ENCODE measurements at places on chromosomes 5 and 9.

DNA sequence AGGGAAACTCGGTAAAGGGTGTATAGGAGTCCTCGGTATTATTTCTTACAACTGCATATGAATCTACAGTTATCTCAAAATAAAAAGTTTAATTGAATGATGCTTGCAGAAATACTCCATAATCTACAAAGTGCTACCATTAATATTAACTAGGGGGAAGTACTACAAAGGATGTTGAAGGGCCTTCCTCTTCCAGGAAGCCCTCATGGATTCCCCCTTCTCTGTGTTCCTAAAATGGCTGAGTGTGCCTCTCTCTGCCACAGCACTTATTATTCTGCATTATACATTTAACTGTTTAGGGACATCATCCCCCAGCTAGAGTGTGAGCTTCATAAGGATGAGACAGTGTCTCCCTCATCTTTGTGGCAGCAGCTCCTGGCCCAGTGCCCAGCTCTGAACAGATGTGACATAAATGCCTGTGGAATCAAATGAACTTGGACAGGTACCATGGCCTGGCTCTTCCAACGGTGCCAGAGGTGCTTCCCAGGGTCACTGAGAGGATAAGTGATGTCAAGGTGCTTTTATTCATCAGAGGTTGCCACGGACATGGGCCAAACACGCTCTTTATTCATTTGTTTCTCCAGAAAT is 99.5 kb downstream of the PAX5 start:
- DNase-seq, result no peak

GRCh38 chr5:181129601-181130000 is 1.4 kb downstream of the OR2V1 start:
- no peak for DNase-seq

DNA sequence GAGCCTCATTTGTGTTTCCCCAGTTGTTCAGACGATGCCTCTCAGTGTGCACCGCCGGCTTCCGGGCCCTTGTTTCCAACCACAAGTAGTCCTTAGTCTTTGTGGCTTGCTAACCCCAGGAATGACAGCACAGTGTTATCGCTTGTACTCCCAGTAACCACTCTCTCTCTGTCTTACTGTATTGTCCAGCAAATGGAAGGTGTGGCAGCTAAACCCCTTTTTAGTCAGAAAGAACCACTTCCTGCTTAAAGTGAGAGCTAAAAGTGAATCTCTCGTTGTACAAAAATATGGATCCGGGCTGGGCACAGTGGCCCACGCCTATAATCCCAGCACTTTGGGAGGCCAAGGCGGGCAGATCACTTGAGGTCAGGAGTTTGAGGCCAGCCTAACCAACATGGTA is 61.3 kb downstream of the ENC1 start:
- DNase-seq, result no peak

DNA sequence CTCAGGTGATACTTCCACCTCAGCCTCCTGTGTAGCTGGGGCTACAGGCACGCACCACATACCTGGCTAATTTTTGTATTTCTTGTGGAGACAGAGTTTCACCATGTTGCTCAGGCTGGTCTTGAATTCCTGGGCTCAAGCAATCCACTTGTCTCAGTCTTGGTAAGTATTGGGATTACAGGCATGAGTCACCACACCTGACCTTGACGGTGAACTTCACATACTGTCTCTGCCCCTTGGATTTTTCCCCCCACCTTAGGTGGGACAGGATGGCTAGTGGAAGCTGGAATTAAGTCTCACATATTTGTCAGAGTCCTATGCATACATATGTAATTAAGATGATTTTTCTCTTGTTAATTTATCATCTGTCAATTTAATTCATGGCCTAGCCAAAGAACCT is 20.9 kb upstream of the RFK start:
- DNase-seq, result no peak

- no peak for DNase-seq
Observed at GRCh38 chr5:156693113-156693512, 157.0 kb upstream of the PPP1R2B start.

DNA sequence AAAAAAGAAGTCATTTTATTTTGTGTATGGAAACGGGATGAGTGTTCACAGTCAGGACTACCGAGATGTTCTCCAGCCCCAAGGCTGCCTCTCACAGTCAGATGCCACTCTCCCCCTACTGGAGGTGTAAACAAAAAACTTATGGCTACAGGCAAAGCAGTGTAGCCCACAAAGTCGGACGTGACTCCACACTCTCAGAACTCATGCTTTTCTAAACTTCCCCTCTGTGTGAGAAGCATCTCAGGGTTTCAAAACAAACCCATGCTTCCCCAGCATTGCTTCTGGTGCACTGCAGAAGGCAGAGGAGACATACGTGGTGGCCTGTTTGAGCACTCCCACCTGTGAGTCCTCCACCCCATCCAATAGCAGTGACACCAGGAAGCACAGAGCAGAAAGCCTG is 580.3 kb downstream of the BNC2 start:
- DNase-seq, result no peak

GRCh38 chr9:75071530-75072122 is 16.3 kb downstream of the NMRK1 start:
- no peak for DNase-seq

DNA sequence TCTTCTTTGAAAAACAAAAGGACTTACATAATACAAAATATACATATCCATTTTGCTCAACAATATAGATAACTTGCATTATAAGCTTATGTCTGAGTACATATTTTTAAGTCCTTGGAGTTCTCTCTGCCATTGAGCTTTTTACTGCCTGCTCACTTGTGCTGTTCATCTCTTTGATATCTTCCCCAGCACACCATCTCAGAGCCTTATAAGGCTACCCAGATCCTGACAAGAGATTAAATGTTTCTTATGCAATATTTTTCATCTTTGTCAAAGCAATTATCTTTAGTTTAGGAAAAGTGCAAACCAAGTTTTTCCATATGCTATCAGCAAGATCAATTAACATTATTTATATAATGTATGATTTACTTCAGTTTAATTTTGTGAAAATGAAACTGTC is 60.7 kb upstream of the ITGA1 start:
- DNase-seq, result no peak

- DNase-seq, result no peak
Observed at GRCh38 chr5:137195483-137195882, 303.6 kb downstream of the SPOCK1 start.

- no peak for DNase-seq
Observed at GRCh38 chr5:155052532-155052931, 39.0 kb downstream of the KIF4B start.

- DNase-seq, result no peak
Observed at GRCh38 chr5:150523472-150524350, 15.8 kb downstream of the NDST1 start.

- DNase-seq, result no peak
Observed at GRCh38 chr9:101307051-101307450, 77.8 kb downstream of the BAAT start.

DNA sequence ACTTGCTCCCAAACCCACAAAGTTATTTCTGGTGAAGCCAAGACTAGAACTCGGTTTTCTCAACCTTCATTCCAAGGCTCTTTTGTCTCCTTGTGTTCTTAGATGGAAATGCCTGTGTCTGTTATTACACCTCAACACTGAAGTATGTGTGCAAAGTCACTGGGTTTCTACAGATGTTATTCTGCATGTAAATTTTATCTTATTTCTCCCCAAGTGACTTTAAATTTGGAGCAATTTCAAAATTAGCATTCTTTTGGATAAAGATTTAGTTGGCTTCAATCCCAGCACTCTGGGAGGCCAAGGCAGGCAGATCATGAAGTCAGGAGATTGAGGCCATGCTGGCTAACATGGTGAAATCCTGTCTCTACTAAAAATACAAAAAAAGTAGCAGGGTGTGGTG is 104.4 kb upstream of the GNA14 start:
- no peak for DNase-seq

DNA sequence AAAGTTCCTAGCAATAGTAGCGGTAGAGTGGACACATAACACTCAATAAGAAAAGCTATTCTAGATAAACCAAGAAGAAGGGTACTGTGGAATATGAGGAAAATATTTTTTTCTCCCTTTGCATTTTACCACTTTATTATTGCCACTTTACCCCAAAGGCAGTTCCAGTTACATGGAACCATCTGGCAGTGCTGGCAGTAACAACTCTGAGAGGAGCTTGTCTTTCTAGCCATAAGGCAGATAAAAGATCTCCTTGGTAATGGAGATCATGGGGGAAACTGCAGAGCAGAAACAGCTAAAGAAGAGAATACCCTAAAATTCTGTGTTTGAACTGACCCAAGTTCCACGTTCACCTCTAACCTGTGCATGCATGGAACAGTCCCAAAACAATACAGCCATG is 38.5 kb downstream of the UBTD2 start:
- DNase-seq, result no peak

DNA sequence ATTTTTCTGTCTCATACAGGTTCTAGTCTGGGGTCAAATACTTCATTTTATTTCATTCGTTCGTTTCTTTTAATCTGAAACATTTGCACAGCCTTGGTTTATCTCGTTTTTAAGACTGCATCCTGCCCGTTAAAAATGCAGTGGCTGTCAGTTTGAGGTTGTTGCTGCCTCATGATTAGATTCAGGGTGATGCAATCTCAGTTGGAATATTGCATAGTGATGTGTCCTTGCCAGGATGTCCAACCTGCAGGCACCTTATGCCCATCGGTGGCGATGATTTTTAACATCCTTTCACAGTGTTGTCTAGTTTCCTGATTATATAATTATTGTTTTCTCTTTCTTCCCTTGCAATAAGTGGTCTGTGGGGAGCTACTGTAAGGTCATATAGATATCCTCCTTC is 45.1 kb downstream of the SH3GL2 start:
- DNase-seq, result no peak

GRCh38 chr9:126509718-126510117 is 104.0 kb upstream of the LMX1B start:
- DNase-seq, result no peak

DNA sequence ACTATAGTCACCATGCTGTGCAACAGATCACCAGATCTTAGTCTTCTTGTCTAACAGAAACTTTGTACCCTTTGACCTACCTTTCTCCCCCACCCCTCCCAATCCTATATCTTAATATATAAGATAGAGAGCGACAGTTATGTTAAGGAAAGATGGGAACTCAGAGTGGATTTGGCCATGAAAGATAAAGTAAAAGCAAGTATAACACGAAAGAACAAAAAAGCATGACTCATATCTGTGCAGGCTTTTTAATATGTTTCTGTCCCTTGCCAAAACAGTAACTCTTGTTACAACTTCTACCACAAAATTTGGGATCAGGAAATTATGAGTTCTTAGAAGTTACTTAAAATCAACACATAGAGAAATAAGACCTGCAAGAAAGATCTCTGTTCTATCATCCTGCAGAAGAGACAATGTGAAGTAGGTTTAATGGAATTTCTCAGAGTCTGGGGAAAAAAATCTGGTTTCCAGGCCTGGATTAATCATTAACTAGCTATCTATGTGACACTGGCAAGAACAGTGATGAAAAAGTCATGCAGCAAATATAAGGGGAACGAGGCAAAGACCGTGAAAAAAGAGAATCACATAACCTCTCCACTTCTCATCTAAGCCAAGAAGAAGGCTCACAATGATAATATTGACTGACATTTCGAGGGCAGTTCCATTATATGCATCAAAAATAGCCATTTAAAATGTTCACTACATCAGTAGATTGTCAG is 18.6 kb downstream of the BAAT start:
- DNase-seq, result no peak

GRCh38 chr5:141223112-141223783 is at the start of gene PCDHB14:
PCDHB14 (plus strand) TSS chr5:141223343; CDS start chr5:141223506, 163 bp downstream.
- no peak for DNase-seq

DNA sequence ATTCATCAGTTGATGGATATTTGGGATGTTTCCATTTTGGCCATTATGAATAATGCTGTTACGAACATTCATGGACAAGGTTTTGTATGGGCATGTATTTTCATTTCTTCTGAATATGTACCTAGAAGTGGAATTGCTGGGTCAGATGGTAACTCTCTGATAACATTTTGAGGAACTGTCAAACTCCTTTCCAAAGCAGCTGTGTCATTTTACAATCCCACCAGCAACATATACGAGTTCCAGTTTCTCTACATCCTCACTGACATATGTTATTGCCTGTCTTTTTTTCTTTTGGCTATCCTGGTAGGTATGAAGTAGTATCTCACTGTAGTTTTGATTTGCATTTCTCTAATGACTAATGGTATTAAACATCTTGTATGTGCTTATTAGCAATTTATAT is 86.7 kb downstream of the PRKACG start:
- no peak for DNase-seq

DNA sequence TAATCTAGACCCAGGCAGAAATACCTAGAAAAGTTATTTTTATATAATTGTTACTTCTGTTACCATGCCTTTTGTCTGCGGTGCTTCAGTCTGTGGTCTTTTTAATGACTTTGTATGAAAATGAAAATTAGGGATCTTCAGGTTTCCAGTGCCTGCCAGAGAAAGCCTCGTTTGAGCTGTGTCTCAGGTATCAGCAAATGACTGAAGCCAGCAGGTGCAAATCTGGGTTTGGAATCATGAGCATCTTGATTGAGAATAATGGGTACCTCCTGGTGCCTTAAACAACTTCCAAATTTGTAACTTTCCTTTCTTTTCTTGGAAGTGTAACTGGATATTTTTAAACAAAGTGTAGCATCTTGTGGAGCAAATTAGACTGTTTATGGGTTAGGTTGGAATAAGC is 4.3 kb downstream of the ZBTB34 start:
- DNase-seq, result no peak

DNA sequence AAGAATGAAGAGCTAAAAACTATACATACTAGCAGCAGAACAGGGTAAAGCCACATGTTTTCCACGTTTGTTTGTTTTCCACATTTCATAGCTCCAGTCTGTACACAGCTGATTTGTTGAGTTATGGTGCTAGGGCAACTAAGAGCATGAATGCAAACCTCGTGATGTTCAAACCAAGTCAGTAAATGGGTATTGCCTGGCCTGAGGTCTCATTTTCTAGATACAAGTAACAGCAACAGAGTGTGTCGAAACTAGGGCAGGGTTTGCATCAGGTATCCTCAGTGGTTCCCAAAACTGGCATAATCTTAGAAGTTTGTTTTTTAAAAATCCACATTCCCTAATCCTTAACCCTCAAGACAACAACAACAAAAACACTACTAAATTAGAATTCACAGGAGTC is 89.3 kb downstream of the CEMIP2 start:
- no peak for DNase-seq

GRCh38 chr5:118863345-118863744 is 125.0 kb downstream of the DTWD2 start:
- DNase-seq, result no peak

- DNase-seq, result no peak
Observed at GRCh38 chr9:110021891-110022290, 186.1 kb downstream of the C9orf152 start.

DNA sequence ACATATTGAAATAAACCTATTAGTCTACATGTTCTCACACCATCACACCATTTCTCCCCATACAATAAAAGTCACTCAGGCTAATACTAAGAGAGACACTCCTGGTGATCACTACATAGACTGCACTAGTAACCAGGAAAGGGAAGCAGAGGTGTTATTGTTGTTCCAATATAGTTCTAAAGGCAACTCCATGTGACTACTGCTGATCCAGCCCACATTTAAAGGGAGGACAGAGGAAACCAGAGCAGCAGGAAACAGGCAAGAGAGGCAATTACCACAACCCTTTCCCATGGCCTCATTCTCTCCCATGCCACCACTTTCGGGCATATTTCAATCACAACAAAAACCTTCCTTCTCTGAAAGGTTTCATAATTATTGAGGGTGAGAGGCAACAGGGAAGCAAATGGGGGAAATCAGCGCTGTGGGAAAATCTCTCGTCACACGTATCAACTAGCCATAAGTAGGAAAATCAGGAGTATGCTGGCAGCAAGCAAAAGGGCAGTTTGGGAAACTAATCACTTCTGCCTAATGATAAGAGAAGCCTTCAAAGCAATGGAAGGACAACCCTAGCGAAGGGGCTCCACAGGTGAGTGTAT is 1.8 kb downstream of the UBAP2 start:
- no peak for DNase-seq

GRCh38 chr9:18379073-18379811 is 94.7 kb upstream of the ADAMTSL1 start:
- DNase-seq, result no peak

All from psoas muscle (tissue), 8 donors.